Right forelimb (tissue), 1 donor: ENCODE measurements at places on chromosomes 4 and X.

DNA sequence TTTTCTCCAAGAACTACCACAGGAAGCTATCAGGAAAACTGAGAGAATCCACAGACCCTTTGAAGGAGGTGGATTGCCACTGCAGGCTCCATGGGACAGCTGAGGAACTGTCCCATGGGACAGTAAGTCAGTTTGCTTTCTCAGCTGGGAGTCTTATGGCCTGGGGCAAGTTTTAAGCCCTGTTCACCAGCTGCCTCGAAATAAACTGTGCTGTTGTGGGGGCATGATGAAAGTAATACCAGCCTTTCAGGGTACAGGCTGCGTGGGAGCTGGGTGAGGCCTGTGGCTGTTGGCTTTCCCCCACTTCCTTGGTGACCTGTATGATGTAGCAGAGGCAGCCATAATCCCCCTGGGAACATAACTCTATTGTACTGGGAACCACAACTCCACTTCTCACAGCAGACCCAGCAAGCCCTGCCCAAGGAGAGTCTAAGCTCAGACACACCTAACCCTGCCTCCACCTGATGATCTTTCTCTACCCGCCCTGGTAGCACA is 452.1 kb downstream of the STPG2 start:
- DNase-seq: no peak

DNA sequence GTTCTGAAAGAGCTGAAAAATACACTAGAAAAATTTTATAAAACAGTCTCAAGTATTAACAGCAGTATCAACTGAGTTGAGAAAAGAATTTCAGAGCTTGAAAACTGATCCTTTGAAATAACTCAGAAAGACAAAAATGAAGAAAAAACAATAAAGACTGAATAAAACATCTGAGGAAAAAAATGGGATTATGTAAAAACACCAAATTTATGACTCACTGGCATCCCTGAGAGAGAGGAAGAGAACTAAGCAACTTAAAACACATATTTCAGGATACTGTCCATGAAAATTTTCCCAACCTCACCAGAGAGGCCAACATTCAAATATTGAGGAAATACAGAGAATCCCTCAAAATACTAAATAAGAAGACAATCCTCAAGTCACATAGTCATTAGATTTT is 22.9 kb downstream of the PABPC4L start:
- no peak for DNase-seq

- no peak for DNase-seq
Observed at GRCh38 chr4:31968842-31969241, 1248.7 kb downstream of the PCDH7 start.

DNA sequence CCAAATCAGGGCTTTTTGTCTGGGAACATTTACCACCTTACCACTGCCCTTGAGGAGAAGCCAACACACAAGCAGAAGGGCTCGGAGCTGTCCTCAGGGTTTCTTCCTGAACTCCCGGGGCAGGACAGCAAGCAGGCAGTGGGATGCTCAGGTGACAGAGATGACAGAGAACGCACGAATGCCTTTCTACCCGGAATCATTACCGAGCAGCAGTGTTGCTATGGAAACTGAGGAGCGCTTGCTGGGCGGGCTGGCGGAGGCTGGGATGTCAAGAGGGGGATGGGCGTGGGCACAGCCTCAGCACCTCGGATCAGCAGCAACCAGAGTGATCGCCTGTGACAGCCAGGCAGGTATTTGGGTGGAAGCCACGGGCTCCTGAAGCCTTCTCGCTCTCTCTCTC is 17.8 kb downstream of the SSR4 start:
- no peak for DNase-seq

- DNase-seq: no peak
Observed at GRCh38 chr4:104905546-104905945, 241.1 kb upstream of the TET2 start.

GRCh38 chr4:168893807-168894206 is 116.2 kb downstream of the CBR4 start:
- no peak for DNase-seq
